Breast epithelium (tissue), 4 donors: ENCODE measurements at places on chromosomes 4 and X. TPM values are rescaled to one million over a fixed set of nuclear protein-coding genes. Genes with fewer than 3 reads are reported as not detected.

DNA sequence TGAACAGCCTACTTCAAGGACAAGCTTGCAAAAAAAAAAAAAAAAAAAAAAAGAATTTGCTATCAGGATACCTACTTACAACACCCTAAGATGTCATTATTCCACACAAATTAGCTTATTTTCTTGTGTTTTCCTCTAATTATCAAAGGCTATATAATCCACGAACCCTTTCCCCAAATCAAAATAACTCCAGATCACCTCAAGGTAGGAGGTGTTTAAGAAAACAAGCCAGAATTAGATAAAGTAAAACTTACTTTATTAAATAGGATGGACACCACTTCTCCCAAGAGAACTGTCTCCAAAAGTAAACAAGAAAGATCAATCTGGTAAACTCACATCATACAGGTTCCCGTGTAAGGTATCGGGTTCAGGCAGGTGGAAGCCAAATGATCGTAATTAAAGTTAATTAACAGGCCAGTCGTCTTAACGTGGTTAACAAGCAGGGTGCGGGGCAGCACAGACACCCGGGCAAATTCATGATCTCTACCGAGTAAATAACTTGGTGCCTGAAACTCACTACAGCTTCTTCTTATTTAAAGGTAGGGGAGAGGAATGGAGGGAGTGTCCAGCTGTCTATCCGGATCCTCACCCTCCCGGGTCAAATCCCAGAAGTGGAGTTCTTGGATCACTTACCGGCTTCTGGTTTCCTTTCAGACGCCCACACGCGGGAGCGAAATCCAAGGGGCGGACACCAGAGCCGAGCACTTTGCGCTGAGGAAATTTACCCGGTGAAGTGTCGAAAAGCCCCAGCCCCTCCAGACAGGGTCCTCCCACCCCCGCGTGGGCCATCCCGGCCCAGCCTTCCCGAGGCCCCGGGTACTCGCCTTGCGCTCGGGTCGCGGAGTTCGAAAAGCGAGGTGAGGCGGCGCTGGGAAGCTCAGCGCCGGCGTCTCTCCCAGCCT lies 708 bp downstream of the ARAP2 start:
- H3K27me3 ChIP-seq = no peaks in the 10 kb centered on the region
- DNase-seq = peak; percentile 27
- H3K36me3 ChIP-seq = no peaks in the 10 kb centered on the region
- no peaks in the 10 kb centered on the region for H3K4me1 ChIP-seq
- H3K4me3 ChIP-seq = peak overlapping the region; percentile 83
- peak overlapping the region; percentile 93 for H3K27ac ChIP-seq

- H3K27ac ChIP-seq = no peak overlapping the region
- no peak overlapping the region for H3K4me3 ChIP-seq
- no peak for DNase-seq
- H3K36me3 ChIP-seq = no peaks in the 10 kb centered on the region
Measured at GRCh38 chr4:183286590-183287308, 33.3 kb downstream of the CLDN22 start.

DNA sequence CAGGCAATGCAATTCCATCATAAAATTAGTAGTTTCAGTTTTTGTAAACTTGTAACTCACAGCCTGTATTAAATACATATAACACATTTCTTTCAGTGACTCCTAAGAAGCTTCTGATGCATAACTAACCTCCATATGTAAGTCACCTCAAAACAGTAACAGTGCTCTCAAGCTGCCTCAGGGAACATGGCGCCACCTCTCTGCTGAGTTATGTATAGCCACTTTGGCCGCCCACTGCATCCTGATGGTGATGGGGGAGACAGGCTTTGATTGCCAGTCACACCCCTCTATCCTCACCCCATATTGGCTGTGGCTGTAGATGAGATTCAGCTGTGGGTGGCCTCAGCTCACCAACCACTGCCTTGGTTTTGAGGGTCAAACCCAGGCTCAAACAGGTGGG lies 54.3 kb downstream of the LRBA start:
- H3K36me3 ChIP-seq = no peaks in the 10 kb centered on the region
- no peaks in the 10 kb centered on the region for H3K4me1 ChIP-seq
- no peak for DNase-seq
- H3K4me3 ChIP-seq = no peak overlapping the region
- no peak overlapping the region for H3K27ac ChIP-seq

- H3K27me3 ChIP-seq = no peaks in the 10 kb centered on the region
- peaks cover 9% of the 10 kb centered on the region for H3K36me3 ChIP-seq
- DNase-seq = no peak
- peak overlapping the region; percentile 44 for H3K27ac ChIP-seq
- H3K4me3 ChIP-seq = no peak overlapping the region
- no peaks in the 10 kb centered on the region for H3K4me1 ChIP-seq
Measured at GRCh38 chr4:84678976-84679744, 96.2 kb downstream of the CDS1 start.

GRCh38 chr4:60216752-60217151 lies 983.4 kb upstream of the ADGRL3 start:
- no peaks in the 10 kb centered on the region for H3K4me1 ChIP-seq
- H3K27ac ChIP-seq = no peak overlapping the region
- H3K36me3 ChIP-seq = no peaks in the 10 kb centered on the region
- H3K4me3 ChIP-seq = no peak overlapping the region
- no peaks in the 10 kb centered on the region for H3K27me3 ChIP-seq

GRCh38 chr4:160772668-160773067 lies 1391.1 kb downstream of the FSTL5 start:
- no peak overlapping the region for H3K4me3 ChIP-seq
- H3K27ac ChIP-seq = no peak overlapping the region
- DNase-seq = no peak
- no peaks in the 10 kb centered on the region for H3K36me3 ChIP-seq

- no peak for DNase-seq
- H3K4me3 ChIP-seq = no peak overlapping the region
- no peaks in the 10 kb centered on the region for H3K36me3 ChIP-seq
- H3K27ac ChIP-seq = no peak overlapping the region
Measured at GRCh38 chr4:105092768-105093167, 53.9 kb upstream of the TET2 start.

DNA sequence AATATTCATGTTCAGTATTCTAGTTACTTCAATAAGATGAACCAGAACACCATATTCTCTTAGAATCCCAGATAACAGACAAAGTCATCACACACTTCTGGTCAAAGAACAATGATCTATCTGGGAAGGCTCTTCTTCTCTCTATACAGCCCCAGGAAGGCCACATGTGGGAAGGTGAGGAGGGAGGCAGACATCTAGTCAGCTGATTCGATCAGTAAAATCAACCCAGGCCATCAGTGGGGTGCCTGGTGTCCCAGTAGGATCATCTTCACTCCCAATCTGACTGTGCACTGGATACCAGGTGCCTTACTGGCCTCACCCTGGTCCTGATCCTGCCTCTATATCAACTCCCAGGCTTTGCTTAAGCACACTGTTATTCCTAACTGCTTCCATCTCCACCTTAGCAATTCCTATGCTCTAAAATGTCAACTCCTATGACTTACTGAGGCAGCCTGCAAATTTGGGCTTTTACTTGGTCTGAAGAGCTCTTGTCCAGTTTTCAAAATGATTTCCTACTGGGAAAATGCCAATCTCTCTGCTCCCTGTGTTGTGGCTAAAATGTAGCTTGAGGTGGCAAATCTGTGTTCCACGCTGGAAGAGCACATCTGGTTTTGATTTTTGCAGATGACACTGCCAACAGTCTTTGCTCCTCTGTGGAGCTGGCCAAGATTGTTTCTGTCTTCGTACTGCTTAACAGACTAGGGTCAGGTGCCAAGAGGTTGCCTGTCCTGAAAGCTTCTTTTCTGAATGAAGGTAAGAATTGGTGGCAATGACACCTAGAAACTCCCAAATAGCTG lies 128.7 kb downstream of the MGST2 start:
- no peak for DNase-seq
- H3K4me3 ChIP-seq = no peak overlapping the region
- no peaks in the 10 kb centered on the region for H3K27me3 ChIP-seq
- no peaks in the 10 kb centered on the region for H3K36me3 ChIP-seq

GRCh38 chr4:147815741-147816140 lies 83.9 kb downstream of the ARHGAP10 start:
- peak overlapping the region; percentile 76 for H3K27ac ChIP-seq
- no peaks in the 10 kb centered on the region for H3K27me3 ChIP-seq
- no peaks in the 10 kb centered on the region for H3K36me3 ChIP-seq
- H3K4me3 ChIP-seq = no peak overlapping the region
- DNase-seq = no peak
- peaks cover 19% of the 10 kb centered on the region for H3K4me1 ChIP-seq

DNA sequence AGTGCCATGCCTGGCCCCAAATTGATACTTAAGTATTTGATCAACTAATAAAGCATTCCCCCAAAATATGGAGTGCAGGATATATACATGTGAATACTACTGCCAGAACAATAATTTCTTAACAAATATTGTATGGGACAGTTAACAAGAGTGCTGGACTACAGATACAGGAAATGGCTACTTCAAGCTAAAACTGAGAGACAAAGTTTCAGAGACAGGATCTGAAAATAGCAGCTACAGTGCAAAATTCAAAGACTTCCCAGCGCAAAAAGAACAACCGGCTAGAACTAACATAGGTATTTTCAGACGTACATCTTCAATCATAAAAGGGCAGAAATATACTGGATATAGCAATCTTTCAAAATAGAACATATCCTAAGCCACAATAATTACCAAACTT lies 6.3 kb downstream of the ATRX start:
- DNase-seq = no peak
- H3K4me3 ChIP-seq = no peak overlapping the region
- H3K27ac ChIP-seq = no peak overlapping the region
- no peaks in the 10 kb centered on the region for H3K36me3 ChIP-seq
- H3K27me3 ChIP-seq = no peaks in the 10 kb centered on the region

- H3K27me3 ChIP-seq = peaks cover 22% of the 10 kb centered on the region
- H3K36me3 ChIP-seq = no peaks in the 10 kb centered on the region
- DNase-seq = no peak
- no peaks in the 10 kb centered on the region for H3K4me1 ChIP-seq
- H3K4me3 ChIP-seq = no peak overlapping the region
Measured at GRCh38 chrX:72203421-72203820, 21.9 kb downstream of the PIN4 start.

DNA sequence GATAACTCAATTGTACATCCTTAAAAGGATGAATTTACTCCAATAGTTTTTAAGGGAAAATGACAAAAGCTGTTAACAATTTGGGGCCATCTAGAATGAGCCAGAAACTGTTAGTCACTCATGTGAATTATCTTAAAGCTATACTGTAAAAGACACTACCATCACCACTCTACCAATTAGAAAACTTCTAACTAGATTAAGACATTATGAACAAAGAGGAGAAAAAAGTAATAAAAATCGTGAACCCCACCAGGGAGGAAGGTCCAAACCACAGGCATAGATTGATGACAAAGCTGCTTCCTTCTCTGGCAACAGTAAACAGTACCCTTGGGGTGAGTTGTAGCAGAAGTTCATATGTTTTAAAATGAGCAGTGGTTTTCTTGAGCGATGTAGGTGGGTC lies 106.1 kb downstream of the PDGFC start:
- H3K36me3 ChIP-seq = no peaks in the 10 kb centered on the region
- H3K4me3 ChIP-seq = no peak overlapping the region
- DNase-seq = no peak
- H3K27me3 ChIP-seq = no peaks in the 10 kb centered on the region
- no peaks in the 10 kb centered on the region for H3K4me1 ChIP-seq

GRCh38 chr4:164874789-164875188 lies 2.2 kb upstream of the APELA start:
- no peak overlapping the region for H3K4me3 ChIP-seq
- no peak overlapping the region for H3K27ac ChIP-seq
- no peaks in the 10 kb centered on the region for H3K27me3 ChIP-seq
- H3K36me3 ChIP-seq = no peaks in the 10 kb centered on the region
- DNase-seq = no peak
- H3K4me1 ChIP-seq = no peaks in the 10 kb centered on the region

DNA sequence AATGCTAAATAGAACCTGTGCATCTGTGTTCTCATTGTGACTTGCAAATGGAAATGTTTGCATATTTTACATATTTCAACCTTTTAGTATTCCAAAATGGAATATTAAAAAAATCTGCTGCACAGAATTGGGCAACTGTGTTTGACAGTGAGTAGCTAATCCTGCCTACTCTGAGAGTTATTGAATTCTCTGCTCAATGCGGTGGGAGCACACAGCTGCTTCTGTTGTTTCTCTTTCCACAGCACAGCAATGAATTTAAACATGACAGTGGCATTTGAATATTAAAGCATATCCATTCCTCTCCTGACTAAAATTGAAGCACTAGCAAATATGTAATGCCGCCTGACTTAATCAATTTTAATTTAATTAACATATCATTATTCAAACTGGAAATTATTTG lies 366.6 kb downstream of the GASK1B start:
- H3K4me1 ChIP-seq = no peaks in the 10 kb centered on the region
- DNase-seq = no peak
- H3K27me3 ChIP-seq = no peaks in the 10 kb centered on the region

DNA sequence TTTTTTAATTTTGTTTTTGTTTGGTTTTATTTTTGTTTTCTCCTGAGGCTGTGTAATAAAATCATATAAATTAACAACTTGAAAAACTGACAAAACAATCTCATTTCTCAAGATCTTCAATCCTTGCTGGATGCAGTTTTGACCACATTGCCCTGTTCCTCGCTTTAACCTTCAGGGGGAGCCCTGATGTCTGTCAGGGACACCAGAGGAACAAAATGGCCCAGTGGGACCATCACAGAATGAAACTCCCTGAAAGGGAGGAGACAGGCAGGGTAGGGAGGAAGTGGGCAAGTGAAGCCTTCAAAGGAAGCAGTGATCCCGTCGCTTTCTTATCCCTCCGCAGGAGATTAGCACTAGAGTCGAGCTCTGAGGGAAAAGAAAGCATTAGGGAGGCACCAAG lies 274.9 kb upstream of the LDB2 start:
- H3K27ac ChIP-seq = no peak overlapping the region
- DNase-seq = no peak
- no peaks in the 10 kb centered on the region for H3K4me1 ChIP-seq
- no peak overlapping the region for H3K4me3 ChIP-seq

- no peaks in the 10 kb centered on the region for H3K4me1 ChIP-seq
- H3K36me3 ChIP-seq = no peaks in the 10 kb centered on the region
- H3K27ac ChIP-seq = no peak overlapping the region
Measured at GRCh38 chr4:86450861-86451260, 91.0 kb upstream of the MAPK10 start.

GRCh38 chrX:107823456-107823855 lies 2.2 kb upstream of the MID2 start:
- DNase-seq = no peak
- H3K4me3 ChIP-seq = no peak overlapping the region
- no peaks in the 10 kb centered on the region for H3K36me3 ChIP-seq
- H3K27me3 ChIP-seq = peaks cover 16% of the 10 kb centered on the region
- no peak overlapping the region for H3K27ac ChIP-seq
- H3K4me1 ChIP-seq = no peaks in the 10 kb centered on the region

GRCh38 chr4:100762738-100763137 lies 244.9 kb upstream of the EMCN start:
- DNase-seq = no peak
- no peak overlapping the region for H3K4me3 ChIP-seq
- no peak overlapping the region for H3K27ac ChIP-seq
- no peaks in the 10 kb centered on the region for H3K4me1 ChIP-seq
- no peaks in the 10 kb centered on the region for H3K27me3 ChIP-seq

CT83 gene
- not detected for total RNA-seq

GSX2 gene
- not detected for total RNA-seq

RIBC1 gene
- 2.1 TPM for total RNA-seq

ADH1A gene
- total RNA-seq = not detected

RTL5 gene
- 5.0 TPM for total RNA-seq

KIF4A gene
- 0.33 TPM for total RNA-seq

AVPR2 gene
- total RNA-seq = 0.44 TPM

LRRC66 gene
- 0.29 TPM for total RNA-seq

DDIT4L gene
- 1.6 TPM for total RNA-seq

CT55 gene
- total RNA-seq = not detected

QRFPR gene
- not detected for total RNA-seq

UGT2B7 gene
- 2.5 TPM for total RNA-seq
